Right renal pelvis (tissue), 4 donors: ENCODE measurements at places on chromosomes 7 and 10. TPM values are rescaled to one million over a fixed set of nuclear protein-coding genes. Genes with fewer than 3 reads are reported as not detected.

- DNase-seq: no peak
These were observed 101.8 kb upstream of the RET start for GRCh38 chr10:42975005-42975493.

Gene CRYGN
- 1.8 TPM for polyA plus RNA-seq

Gene HYAL4
- polyA plus RNA-seq: 0.23 TPM

Gene SUN3
- polyA plus RNA-seq: 0.44 TPM
